ENCODE measurements at places on chromosomes 3 and 15.

DNA sequence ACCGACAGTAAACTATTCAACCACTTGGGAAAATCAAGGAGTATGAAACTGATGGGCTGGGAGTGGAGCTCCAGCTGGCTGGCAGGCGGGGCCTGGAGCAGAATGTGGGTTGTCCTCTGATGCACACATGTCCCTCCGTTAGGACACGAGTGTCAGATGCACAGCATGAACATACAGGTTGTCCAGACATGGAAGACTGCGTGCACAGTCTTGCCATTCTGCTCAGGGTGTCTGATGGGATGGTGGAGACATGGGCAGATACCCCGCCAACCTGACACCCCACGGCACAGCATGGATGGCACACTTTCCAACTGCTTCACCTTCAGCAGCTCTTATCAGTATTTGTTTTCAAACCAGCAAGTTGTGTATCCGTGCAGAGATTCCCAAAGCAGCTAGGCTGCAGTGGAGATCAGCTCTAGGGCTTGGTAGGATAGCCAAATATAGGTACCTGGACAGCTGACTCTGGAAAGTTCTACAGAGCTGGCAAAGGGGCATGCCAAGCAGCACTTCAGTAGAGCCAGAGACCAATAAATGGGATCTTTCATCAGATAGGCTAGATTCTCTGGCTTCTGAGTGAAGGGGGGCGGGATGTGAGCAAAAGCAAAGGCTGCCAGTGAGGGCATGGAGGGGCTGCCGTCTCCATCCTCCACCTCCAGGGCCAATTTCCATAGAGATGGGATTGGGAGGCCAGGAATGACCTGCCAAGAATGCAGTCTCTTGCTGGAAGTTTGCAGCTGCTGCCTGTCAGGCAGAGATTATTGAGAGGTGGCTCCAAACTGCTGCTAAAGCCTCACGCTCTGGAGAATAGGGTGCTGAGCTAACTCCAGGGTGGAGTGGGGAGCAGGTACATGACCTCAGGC lies 47.2 kb upstream of the KY start:
- no peak for DNase-seq

DNA sequence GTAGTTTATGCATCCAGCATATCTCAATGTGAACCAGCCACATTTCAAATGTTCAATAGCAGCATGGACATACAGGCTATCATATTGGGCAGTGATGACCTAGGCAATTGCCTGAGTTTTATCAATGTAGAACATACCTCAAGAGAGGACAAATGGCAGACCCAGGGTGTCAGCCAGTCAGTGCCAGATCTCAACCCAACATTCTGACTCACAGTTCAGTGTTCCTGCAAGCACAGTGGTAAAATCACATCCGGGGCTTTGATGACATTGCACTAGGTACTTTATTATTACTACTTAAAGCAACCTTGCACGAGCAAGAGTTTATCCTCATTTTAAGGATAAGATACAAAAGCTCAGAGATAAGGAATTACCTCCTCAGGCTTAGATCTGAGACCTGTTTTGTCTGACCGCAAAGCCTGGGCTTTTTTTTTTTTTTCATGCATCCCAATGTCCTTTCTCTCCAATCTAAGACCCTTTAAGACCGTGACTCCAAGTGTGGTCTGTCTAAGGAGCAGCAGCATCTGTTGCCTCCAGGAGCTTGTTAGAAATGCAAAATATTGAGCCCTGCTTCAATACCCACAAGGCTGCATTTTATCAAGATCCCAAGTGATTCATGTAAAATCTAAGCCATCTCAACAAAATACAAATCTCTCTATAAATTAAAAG lies 60.1 kb downstream of the SLC12A1 start:
- no peak for DNase-seq

DNA sequence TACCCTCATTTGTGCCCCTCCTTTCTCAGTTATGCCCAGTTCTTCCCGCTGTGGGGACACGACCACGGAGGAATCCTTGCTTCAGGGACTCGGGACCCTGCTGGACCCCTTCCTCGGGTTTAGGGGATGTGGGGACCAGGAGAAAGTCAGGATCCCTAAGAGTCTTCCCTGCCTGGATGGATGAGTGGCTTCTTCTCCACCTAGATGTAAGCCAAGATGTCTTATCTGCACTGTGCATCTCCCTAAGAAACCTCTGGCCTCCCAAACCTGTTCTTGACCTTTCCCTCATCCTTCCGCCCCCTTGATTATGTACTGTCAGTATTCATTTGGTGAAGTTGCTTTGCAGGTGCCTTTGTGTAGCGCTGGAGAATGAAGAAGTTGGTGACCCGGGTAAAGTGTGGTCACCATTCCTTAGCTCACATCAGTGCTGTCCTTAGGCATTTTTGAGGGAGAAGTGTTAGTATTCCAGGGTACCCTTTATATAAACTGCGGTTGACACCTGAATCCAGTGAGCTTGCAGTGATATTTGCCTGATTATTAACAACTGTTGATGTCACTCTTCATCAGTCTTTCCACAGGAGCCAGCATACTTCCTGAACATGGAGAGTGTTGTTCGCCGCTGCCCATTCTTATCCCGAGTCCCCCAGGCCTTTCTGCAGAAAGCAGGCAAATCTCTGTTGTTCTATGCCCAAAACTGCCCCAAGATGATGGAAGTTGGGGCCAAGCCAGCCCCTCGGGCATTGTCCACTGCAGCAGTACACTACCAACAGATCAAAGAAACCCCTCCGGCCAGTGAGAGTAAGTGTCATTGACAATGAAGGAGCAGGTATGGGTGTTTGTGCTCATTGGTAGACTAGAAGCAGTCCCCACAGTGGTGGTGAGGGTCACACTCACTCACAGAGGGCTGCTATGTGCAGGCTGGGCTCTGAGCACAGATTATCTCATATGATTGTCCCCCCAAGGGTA lies 966 bp downstream of the ALAS1 start:
- no peak for DNase-seq

- no peak for DNase-seq
These were observed 69.8 kb upstream of the BFSP2 start for GRCh38 chr3:133330065-133330464.

- DNase-seq = no peak
These were observed 42.5 kb upstream of the ANKRD34C start for GRCh38 chr15:79240036-79240435.

GRCh38 chr3:179882292-179882691 lies 154.4 kb downstream of the PEX5L start:
- DNase-seq = no peak

GRCh38 chr3:7371693-7372572 lies 511.0 kb downstream of the GRM7 start:
- no peak for DNase-seq

DNA sequence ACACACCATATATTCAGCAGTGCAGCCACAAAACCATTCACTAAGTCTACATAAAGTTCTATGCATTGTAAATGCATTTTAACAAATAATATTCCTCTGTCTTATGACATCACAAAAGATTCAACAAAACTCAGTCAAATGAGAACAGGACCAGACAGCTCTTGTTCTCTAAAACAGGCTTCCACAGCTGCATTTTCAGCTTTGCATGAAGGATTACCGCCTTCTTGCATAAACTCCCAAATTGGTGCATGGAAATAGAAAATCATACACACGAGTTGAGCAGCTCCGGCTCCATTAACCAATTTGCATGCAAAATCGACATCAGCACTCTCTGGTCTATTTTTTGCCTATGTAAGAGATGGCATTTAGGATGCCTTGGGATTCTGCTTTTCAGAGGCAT lies 66.4 kb downstream of the RFTN1 start:
- DNase-seq = no peak

GRCh38 chr3:35439663-35440062 lies 199.7 kb upstream of the ARPP21 start:
- DNase-seq = no peak

GRCh38 chr3:155312781-155313180 lies 19.3 kb upstream of the STRIT1 start:
- DNase-seq = no peak

GRCh38 chr3:155984791-155985417 lies 114.5 kb downstream of the GMPS start:
- no peak for DNase-seq

DNA sequence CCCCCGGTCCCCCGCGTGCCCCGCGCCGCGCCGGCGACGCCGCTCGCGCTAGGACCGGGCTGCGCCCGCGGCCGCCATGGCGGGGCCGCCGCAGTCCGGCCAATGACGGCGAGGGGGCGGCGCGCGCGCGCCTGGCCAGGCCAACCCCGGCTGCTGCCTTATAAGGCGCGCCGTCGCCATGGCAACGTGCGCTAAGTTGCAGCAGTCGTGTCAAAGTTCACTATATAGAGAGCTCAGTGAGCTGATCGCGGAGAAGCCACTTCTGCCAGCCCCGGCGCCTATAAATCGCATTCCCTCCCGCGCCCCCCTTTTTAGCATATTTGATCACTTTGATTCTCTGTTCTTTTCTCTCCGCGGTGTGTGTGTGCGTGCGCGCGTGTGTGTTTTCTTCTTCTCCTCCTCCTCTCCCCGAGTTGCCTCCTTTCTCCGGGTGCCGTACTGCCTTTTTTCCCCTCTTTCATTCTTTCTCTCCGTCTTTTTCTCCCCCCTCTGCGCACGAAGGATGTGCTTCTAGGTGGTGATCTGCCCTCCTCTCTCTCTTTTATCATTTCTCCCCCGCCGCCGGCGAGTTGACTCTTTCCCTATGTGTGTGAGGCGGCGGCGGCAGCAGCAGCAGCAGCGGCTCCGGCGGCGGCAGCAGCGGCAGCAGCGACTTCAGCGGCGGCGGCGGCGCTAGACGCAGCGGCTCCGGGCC lies at the start of gene NR2F2:
Gene NR2F2, plus strand, starts transcription at position 251 of the 694 bp plus-strand sequence. CDS start 1,406 bp downstream, outside the sequence.
- peak; percentile 95 for DNase-seq

DNA sequence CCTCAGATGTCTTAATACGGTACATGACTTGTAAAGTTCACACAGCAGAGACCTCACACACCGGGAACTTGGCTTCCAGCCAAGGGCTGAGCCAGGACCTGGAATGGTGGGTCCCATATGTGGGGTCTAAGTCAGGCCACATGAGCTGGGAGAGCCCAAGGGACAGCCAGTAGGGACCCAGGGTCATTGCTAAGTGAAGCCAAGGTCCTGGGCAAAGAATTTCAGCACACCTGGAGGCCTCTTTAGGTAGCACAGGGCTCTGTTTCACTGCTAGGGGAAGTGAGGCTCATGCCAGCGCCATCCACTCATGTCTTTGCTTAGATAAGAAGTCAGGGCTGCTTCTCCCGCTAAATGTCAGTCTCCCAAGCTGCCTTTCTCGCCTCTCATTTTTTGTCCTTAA lies 116.6 kb upstream of the TLE3 start:
- DNase-seq = no peak

- DNase-seq = no peak
These were observed 328.2 kb upstream of the LRRFIP2 start for GRCh38 chr3:37502621-37503020.

GRCh38 chr3:33602829-33603228 lies 115.2 kb downstream of the CLASP2 start:
- no peak for DNase-seq

DNA sequence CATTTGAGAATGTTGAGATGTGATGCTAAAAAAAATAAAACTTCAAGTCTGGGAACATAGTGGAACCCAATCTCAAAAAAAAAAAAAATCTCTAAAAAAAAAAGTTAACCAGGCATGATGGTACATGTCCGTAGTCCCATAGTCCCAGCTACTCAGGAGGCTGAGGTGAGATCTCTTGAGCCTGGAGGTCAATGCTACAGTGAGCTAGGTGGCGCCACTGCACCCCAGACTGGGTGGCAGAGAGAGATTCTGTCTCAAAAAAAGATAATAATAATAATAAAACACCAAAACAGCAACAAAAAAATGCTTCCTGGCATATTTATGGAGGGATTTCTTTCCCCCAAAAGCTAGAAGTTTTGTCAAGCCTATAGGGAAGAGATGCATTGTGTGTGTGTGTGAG lies 361.6 kb downstream of the ROBO1 start:
- no peak for DNase-seq

- no peak for DNase-seq
These were observed 1.9 kb downstream of the CHST2 start for GRCh38 chr3:143121241-143122088.

GRCh38 chr3:54691289-54691771 lies 236.5 kb downstream of the LRTM1 start:
- peak; percentile 44 for DNase-seq

DNA sequence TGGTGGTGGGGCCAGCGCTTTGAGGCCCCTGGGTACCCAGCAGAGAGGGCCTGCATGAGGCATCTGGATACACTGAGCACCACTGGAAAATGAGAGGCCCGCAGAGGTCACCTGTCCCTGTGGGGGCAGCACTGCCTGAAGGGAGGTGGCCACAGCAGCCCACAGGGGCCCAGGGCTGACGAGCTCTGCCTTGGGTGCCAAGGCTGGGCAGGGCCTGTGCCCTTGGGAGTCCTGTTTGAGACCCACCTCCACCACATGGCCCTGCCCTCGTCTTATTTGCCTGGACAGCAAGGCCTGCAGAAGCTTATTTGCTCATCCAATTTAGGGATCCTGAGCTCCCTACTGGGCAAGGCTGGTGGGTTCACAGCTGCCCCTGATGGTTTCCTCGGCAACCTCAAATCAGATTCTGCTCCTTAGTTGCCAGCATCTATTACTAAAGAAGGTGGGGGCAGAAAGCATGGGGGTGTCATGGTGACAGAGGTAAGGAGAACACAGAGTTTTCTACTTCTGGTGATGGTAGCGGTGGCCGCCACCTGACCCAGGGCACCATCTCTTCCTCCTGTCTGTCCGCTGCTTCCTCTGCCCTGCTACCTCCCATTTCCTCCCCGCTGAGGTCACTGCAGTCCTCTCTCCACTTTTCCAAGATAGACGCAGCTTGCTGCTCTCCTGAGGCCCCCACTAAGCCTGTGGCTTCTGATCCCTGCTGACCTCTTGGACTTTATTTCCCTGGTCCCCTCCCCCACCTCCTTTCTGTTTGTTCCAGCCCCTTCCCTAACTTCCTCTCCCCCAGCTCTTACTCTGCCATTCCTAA lies 62.9 kb downstream of the HMCES start:
- no peak for DNase-seq

GRCh38 chr3:131733086-131733841 lies 230.5 kb upstream of the MRPL3 start:
- no peak for DNase-seq
